ENCODE measurements at places on chromosomes 16 and 17. TPM values are rescaled to one million over a fixed set of nuclear protein-coding genes. Genes with fewer than 3 reads are reported as not detected.
A peak's percentile ranks its signal among the peaks of the same experiment; 100 is the strongest.

Gene HBQ1
- total RNA-seq: 2.1 TPM

Gene KRT24
- not detected for total RNA-seq

Gene KRTAP2-3
- total RNA-seq: not detected

- peaks cover 60% of the 10 kb centered on the region for H3K36me3 ChIP-seq
- H3K27me3 ChIP-seq: no peaks in the 10 kb centered on the region
- DNase-seq: no peak
- H3K4me3 ChIP-seq: peak overlapping the region; percentile 78
Measured at GRCh38 chr16:18788828-18789514, 1.2 kb downstream of the RPS15A start.
